ENCODE measurements at places on chromosomes 2 and 18.

GRCh38 chr2:231170055-231170454 is 28.4 kb upstream of the ARMC9 start:
- DNase-seq = no peak

DNA sequence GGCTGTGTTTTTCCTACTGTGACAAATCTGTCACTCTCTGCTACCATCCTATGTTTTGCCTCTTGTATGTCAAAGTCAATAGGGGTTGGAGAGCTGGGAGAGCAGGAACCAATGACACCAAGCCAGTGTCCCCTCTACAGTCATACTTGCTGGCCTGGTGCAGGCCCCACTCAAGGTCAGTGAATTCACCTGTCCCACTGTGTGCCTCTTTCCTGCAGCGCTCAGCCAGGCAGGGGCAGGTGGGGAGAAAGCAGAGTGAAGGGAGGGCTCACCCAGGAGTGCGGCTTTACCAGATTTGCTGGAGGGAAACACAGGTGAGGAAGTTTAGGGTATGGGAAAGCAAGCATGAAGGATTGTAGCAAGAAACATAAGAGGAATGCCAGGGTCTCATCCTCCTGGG is 114.5 kb downstream of the GYPC start:
- DNase-seq = no peak

DNA sequence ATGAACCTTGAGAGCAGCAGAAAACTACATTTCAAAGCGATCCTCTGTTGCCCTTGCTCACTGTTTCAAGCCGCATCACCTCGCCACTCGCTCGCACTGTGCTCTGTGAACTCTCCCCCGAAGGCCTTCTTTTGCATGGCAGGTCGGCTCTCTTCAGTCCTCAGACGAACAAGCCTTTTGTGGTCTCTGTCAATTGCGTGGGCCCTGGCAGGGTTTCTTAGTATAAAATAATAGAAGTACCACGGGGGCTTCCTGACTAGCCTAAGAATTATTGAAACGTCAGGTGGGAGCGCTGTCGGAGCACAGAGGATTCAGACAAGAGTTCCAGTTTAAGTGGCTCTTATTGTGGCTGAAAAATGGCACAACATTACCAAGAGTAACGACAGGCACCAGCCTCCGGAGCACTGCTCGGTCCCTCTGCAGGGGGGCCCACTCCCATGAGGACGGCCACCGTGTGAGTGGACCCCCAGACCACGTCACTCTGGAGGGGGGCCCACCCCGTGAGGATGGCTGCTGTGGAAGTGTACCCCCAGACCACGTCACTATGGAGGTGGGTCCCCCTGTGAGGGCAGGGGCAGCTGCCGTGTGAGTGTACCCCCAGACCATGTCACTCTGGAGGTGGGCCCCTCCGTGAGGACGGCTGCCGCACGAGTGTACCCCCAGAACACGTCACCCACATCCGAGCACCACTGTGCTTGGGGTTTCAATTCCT is 237.7 kb downstream of the HDAC4 start:
- DNase-seq = no peak

- DNase-seq = peak; percentile 29
These were observed 866 bp downstream of the CRIM1 start for GRCh38 chr2:36356298-36356989.

DNA sequence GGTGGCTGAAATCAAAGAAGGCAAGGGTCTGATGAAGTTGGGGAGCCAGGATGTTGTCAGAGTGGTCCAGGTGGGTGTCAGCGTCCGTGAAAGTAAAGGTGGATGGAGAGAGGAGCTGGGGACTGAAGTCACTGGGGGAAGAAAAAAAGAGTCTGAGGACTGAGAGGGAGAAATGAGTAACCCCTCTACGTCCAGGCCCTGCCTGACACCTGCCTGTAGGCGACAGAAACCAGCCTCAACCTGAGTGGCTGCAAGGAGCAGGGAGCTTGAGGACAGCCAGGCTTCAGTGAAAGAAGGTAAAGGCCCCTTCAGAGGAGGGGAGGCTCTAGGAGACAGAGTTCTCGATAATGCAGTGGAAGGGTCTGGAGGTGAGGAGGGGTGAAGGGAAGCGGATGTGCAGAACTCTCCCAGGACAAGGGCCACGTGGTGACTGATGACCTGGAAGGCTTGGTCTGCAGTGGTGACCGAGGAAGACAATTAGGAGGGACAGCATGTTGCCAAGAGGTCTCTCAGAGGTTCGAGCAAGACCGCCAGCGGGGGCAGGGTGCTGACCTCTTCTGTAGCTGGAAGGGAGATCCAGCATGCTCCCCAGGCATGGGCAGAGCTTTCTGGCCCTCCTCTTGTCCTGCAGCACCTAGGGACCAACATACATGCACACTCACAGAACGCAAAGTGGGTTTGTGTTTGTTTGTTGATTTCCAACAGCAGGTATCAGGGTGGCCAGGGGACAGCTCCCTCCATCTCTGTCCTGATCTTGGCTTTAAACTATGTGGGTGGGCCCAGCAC is 86.6 kb upstream of the TMEM247 start:
- no peak for DNase-seq

DNA sequence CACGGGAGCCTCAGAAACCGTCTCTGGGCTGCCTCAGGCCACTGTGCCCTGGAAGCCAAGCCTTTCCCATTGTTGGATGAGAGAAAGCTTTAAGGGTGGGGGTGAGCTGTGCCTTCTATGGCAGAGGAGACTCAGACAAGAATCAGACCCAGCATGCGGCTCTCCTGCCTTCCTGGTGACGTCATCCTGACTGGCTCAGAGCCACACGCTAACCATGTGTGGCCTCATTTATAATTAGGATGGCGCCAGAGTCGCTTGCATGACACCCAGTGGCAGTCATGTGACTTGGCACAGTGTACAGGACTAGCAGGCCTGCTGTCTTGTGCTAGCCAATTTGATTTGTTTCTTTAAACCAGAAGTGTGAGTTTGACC is 99.1 kb downstream of the SH3BP4 start:
- DNase-seq = no peak

GRCh38 chr18:39299152-39299551 is 1733.6 kb upstream of the CELF4 start:
- no peak for DNase-seq

Data from activated gamma-delta T cell (primary cell).